ENCODE measurements at places on chromosomes 2 and 18. TPM values are rescaled to one million over a fixed set of nuclear protein-coding genes. Genes with fewer than 3 reads are reported as not detected.

MYCN gene
- 0.23 TPM for total RNA-seq

GRCh38 chr2:112626604-112627059, 19.1 kb upstream of the SLC20A1 start:
- DNase-seq: peak; percentile 79

- DNase-seq: no peak
Measured at GRCh38 chr2:1638281-1638860, 105.9 kb downstream of the PXDN start.

DNA sequence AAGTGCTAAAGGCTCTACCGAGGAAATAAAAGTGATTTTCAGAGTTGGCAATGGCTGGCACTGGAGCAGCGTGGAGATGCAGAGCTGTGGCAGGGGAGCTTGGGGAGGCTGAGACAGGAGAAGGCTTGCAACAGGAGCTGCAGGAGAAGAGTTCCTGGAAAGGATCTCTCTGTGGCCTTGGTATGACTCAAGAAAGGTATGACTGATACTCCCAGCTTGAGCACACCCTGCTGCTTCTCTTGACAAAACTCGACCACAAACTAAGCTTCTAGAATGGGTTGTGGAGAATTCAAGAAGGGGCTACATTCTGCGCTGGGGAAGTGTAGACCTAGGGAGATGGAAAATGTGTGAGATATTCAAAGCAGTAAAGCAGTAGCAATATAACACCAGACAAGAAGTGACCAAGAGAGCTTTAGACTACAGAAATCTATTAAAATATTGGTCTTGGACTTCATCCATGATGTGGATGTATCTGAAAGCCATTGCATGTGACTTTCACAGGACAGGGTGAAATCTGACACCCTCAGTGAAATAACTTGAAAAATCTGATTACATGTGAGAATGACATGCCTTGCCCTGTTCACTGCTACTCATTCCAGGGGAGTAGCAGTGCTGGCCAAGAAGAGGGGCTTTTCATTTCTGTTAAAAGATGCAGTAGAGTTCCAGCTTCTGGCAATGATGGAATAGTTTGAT, 41.5 kb downstream of the SUCLG1 start:
- no peak for DNase-seq

DNA sequence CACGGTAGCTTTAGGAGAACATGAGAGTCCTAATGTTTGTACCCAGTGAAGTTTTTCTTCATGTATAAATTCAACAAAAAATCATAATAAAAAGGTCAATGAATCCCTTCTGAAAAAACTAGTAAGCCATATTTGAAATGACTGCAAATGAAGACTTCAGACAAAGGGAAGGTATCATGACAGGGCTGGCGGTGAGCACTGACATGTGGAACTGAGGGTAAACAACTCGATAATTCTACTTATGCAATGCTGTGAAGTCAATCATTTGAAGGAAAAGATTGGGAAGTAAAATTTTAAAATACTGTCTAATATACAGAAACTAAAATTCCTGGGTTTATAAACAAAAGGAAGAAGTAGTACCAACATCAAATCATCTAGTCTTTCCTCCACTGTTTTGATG, 190.2 kb upstream of the COPS8 start:
- no peak for DNase-seq

POMC gene
- total RNA-seq: 5.0 TPM

GRCh38 chr2:216392945-216393840, 19.1 kb upstream of the SMARCAL1 start:
- DNase-seq: no peak

DNA sequence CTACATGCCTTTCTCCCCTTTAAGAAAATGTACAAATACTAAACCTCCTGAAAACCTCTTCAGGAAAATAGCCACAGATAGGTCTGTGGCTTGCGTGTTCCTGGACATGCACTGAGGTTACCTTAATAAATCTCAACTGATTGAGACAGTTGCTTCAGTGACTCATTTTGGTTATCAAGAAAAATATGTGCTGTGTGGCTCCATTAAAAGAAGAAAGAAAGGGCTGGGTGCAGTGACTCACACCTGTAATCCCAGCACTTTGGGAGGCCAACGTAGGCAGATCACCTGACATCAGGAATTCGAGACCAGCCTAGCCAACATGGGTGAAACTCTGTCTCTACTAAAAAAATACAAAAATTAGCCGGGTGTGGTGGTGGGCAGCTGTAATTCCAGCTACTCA, 27.1 kb downstream of the CREG2 start:
- DNase-seq: no peak

SERPINB3 gene
- not detected for total RNA-seq

SOX11 gene
- total RNA-seq: 0.29 TPM

CRYBA2 gene
- not detected for total RNA-seq

- no peak for DNase-seq
Measured at GRCh38 chr2:161228511-161229240, 68.4 kb downstream of the TANK start.

DNA sequence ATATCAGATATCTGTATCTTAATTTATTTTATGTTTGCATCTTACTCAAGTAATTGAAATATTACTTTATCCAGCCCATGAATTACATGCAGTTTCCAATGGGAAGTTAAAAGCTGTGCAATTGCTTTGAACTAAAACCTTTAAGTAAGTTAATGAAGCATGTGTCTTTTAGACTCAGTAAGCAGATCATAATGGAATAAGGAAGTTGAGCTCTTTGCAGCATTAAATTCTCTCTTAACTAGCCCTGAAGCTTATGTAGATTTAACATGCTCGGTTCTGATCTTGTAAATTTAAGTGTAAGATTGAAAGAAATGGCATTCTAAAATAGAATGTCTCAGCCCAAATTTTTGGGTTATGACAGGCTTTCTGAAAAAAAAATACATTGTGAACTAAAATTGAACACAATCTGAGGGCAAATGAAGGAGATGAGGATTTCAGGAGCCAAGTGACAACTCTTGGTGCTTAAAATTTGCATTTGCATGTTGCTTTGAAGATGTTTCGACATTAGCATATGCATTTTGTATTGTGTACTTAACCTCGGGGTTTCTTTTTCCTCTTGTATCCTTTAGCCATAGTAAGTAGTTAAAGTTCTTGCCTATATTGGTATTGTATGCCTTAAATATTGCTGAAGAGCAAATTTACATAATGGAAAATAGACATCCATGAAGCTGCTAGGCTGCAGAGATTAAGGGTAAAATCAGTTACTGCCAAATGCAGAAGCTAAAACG, 297.8 kb upstream of the KCNJ3 start:
- no peak for DNase-seq

ONECUT2 gene
- total RNA-seq: 0.03 TPM

DNA sequence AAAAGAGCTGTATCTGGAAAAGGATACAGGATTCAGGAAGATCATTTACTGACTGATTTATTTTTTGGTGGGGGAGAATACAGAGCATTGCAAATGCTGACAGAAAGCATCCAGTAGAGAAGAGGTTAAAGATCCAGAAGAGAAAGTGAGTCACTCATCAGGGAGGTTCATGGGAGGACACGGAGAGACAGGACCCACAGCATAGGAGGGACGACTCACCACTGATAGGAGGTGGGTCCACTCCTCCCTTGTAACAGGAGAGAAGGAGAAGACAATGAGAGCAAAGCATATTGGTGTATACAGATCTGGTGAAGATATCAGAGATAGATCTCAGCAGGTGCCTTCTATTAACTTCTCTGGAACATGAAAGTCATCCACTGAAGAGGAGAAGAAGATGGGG, 142.4 kb upstream of the AQP4 start:
- no peak for DNase-seq

DNA sequence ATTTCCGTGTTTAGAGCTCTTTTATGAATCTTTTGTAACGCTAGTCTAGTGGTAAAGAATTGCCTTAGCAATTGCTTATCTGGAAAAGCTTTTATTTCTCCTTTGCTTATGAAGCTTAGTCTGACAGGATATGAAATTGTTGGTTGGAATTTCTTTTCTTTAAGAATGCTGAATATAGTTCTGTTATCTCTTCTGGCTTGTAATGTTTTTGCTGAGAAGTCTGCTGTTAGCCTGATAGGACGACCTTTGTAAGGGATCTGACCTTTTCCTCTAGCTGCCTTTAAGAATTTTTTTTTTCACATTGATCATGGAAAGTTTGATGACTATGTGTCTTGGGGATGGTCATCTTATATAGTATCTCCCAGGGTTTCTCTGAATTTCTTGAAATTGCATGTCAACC, 101.1 kb downstream of the TRABD2A start:
- DNase-seq: no peak

TCF23 gene
- 0.15 TPM for total RNA-seq

- no peak for DNase-seq
Measured at GRCh38 chr2:99858951-99859596, 283.3 kb downstream of the AFF3 start.

SPIRE1 gene
- 41.0 TPM for total RNA-seq

GRCh38 chr18:3286159-3286558, 24.2 kb downstream of the MYL12B start:
- DNase-seq: no peak

GRHL1 gene
- 5.7 TPM for total RNA-seq

DNA sequence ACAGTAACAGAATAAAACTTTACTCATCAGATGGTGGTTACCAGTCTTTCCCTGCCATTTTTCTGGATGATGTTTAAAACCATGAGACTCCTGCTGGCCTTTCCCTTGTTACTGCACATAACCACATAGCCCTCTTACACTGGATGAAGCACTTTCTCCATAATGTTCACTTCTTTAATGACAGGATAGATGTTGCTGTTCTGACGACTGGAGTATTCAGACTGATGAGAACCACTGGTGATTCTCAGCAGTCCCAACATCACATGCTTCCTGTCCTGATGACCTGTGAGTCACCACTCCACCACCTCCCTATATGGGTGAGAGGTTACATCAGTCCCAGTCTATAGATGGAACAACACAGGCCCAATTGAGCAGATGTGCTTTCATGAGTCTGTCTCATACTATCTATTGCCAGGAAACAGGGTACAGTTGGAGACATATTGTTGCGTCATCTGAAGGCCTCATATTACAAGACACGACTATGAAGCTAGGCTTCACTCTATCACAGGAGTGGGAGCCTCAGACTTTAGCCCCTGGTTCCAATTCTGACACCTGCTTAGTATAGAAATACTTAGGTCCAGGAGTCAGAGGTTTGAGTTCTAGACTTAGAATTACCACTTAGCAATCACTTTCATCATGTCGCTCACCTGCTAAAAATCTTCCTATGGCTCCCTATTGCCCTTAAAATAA, 145.7 kb upstream of the KLF7 start:
- no peak for DNase-seq

EMILIN1 gene
- total RNA-seq: 43.3 TPM

DNA sequence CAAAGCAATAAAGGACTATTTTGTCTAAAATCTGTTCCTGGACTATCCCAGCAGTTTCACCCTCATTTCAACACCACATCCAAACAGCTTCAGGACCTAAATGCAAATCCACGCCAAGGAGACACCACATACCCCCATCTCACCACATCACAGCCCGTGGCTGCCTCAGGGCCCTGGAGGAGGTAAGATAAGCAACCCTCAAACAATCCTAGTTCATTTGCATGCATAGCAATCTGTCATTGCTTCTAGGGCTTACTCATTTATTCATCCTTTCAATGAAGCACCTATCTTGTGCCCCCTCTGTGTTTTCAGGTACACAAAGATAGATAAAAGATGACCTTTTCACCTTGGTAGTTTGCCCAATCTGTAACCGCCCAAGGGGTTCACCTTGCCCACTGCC, 86.5 kb downstream of the VSNL1 start:
- no peak for DNase-seq

- peak; percentile 97 for DNase-seq
Measured at GRCh38 chr18:3447895-3448837, 1.8 kb upstream of the TGIF1 start.

GRCh38 chr18:58125183-58125582, 81.2 kb downstream of the NEDD4L start:
- no peak for DNase-seq

PLA2R1 gene
- 4.1 TPM for total RNA-seq

ERICH2 gene
- total RNA-seq: 2.9 TPM

GRCh38 chr18:38884050-38884449, 1318.5 kb upstream of the CELF4 start:
- DNase-seq: no peak

DNA sequence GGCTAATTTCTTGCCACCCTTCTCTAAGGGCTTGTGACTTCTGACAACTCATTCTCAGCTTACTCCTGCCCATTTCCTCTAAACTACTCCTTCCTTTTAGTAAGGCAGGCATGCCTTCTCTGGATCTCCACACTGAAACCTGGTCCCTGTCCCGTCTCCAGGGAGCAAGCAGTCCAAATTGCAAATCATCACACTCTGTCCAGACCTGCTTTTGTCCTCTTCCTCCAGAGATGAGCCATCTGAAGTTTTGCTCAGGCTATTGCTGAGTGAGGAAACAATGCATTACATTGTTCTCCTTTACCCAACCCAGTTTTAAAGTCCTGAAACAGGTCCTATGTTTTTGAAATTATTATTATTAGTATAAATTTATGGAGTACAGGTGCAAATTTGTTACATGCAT, 57.3 kb downstream of the ARHGAP25 start:
- no peak for DNase-seq

DNA sequence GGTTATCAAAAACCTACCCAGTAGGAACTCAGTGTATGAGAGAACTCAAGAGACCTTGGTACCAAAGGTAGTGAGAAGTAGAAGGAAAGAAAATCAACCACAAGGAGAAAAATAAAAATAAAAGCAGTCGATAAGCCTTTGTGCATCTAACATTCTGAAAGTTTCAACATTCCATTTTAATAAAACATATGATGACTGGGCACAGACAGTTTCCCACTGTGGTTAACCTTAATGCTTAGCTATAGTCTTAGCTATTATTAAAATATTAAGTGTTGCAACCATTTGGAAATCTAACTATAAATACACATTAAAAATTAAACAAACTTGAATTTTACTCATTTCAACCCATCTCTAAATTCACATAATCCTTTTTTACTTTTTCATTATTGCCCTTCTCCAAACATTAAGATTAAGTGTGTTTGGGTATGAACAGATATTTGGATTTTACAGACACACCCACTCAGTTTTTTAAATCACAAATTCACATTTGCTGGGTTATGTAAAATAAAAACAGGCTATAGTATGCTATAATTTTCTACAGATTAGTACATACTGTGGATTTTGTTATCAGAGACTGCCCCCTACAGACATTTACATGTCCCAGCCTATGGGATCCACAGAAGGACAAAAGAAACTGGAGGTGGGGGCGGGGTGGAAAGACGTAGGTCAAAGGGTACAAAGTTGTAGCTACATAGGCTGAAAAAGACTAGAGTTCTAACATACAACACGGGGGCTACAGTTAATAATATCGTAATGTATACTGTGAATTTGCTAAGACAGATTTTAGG, 32.8 kb downstream of the SRBD1 start:
- DNase-seq: peak; percentile 30

PROKR1 gene
- total RNA-seq: not detected

- DNase-seq: no peak
Measured at GRCh38 chr2:254241-254640, 9.6 kb downstream of the SH3YL1 start.

- DNase-seq: no peak
Measured at GRCh38 chr2:239086325-239087020, 238.6 kb downstream of the TWIST2 start.
